ENCODE measurements at places on chromosomes 12 and 14.

DNA sequence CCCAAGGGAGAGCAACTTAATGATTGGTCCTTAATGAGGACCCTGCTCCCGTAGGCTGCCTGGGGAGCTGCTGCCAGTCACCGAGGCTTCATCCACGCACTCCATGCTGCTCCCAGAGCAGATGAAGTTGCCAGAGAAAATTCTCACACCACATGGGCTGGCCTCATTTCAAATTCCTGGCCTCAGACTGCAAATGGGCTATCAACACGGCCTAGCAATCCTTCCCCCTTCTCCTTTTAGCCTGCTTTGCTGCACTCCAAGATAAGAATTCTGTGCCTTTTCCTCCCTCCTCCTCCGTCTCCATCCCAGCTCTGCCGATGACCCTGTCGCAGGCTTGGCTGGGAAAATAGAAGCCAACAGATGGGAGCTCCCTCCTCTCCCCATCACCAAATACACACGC, 10.8 kb upstream of the DGLUCY start:
- DNase-seq: no peak

GRCh38 chr12:68611094-68611805, 551 bp downstream of the RAP1B start:
- peak; percentile 13 for DNase-seq

GRCh38 chr12:79267580-79267979, 403.0 kb downstream of the SYT1 start:
- DNase-seq: no peak

DNA sequence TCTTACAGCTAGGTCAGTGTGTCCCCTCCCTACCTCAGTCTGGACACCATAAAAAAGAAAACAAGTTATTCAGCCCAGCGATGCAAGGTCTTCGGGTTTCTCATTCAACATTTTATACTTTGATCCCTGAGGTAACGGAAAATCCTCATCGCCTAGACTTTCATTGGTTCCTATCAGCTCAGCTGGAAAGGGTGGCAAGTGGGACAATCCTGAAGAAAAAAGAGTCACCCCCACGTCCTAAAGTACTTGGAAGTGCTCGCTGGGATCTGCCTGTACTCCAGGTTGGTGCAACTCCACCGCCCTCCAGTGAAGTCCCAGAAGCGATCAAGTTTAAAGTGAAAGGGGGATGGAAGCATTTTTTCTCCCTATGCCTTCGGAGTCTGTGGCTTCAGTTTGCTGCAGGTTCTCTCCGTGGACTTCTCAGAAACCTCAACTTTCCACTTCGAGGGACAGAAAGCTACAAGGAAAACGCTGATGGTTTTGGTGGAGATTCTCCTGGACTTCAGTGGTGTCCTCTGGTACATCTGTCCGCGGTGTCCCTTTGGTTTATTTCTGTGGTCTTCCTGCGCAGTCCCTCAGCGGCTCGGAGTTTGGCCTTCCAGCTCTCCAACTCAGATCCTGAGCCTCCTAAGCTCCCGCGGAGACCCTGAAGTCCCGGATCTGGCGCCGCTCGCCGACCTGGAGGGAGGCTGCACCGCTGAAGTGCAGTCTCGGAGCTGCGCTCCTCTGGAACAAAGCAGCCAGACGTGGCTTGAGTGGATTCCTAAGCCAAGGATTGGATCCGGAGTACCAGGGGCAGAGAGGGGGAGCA, 1.8 kb upstream of the LRFN5 start:
- DNase-seq: no peak

DNA sequence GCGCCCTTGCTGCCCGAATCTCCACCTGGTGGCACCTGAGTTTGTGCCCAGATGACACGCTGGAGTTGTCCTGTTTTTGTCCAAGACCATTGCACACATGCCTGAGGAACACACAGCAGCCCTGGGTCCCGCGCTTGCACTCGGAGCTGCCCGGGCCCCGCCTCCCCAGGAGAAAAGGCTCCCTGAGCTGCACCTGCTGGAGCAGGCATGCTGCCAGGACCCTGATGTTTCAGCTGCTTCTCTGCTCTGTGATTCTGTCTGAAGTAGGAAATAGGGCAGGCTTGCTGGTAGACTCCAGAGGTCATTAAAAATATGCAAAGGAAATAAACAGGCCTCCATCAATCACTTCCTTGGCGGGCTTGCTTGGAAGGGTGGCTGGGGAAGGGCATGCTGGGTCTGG, 271.6 kb downstream of the CACNA1C start:
- no peak for DNase-seq

GRCh38 chr14:50035214-50035613, 81.2 kb downstream of the VCPKMT start:
- no peak for DNase-seq

DNA sequence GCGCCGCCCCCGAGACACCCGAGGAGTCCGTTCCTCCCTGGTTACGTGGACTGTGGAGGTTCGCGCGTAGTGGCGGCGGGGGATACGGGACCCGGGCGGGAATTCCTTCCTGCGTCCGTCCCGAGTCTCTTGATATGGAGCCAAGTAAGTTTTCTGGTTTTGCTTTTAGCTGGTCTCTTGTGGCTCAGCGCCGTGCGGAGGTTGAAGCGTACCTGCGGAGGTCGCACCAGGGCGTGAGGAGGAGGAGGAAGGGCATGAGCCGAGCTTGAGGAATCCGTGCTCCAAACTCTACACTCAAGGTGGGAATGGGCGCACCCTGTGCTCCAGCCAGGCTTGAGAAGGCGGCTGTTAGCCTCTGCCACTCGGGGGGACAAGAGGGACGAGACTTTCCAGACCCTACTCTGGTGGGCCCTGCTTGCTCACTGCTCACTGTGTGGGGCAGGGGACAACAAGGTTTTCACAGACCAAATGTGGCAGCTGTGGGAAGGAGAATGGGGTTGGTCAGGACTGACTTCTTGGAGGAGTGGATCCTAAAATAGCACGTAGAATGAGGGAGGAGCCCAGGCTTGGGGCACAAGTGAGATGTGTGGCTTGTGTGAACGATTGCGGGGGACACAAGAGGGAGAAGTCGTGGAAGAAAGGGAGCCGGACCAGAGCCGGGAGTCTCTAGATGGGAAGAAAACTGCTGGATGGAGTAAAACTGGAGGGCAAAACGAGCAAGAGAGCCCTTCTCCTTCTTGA, 577 bp downstream of the ATG101 start:
- no peak for DNase-seq

DNA sequence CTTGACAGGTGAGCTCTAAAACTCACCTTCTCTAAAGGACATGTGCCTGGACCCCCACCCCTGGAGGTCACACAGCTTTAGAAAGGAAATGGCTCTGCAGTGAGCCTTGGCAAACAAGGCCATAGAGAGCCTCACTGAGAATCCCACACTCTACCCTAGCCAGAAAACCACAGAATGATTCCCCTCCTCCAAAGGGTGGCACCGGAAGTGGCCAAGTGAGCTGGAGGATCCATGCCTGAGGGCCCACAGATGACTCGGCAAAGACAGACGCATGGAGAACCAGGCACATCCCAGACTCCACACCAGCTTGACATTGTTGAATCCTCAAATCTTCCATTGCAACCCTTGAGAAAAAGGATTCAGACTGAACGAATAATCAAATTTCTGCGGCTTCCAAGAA, 54.2 kb upstream of the PTHLH start:
- DNase-seq: peak; percentile 48

DNA sequence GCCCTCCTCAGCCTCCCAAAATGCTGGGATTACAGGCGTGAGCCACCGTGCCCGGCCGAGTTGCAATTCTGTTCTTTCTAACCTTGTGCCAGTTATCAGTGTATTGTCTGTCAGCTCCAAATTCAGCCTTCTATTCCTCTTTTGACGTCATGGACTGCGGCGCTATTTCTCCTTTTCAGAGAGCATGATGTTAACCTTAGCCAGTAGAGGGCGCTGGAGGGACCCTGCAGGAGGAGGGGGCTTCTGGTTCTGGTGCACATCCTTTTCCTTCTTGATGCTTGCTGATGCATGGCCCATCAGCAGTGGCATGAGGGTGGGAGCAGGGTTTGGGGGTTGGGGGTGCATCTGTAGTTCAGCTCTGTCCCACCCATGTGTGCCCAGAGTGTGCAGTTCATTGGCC, 179.3 kb upstream of the RMST start:
- no peak for DNase-seq

DNA sequence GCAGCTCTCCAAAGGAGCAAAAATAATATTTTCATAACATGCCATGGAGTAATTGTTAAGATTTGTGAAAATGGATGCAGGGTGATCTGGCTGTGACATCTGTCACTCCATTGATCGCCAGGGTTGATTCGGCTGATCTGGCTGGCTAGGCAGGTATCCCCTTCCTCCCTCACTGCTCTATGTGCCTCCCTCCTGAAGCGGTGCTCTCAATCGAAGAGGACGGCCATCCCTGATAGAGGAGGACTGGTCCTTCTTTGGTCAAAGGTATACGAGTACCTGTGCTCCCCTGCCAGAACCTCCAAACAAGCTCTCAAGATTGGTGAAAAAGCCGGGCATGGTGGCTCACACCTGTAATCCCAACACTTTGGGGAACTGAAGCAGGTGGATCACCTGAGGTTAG, 47.9 kb downstream of the VCPKMT start:
- DNase-seq: no peak

DNA sequence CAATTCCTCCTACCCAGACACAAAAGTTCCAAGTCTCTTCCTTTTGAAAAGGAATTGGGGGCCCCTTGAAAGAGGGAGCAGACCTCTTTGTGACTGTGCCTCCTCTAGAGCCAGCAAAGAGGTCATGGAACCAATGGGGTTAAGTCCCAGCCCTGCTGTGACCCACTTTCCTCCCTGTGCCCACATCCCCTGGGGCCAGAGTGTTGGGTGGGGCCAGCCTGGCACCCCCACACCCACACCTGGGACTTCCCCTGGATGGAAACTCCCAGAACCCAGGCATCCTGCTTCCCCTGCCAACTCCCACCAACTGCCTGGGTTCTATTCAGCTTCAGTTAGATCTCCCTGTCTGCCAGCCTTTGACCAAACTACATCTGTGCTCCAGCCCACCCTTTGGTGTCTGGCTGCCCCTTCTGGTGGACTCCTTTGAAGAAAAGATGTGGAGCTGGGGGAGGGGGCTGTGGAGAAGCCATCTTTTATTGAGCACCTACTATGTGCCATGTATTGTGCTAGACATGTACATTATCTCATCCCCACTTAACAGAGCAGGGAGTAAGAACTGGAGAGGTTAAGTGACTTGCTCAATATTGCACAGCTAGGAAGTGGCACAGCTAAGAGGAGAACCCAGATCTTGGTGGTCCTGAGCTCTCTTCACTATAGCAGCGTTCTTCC, 4.6 kb upstream of the RARG start:
- no peak for DNase-seq

Data from T1000 (cell line).